ENCODE measurements at places on chromosomes 12 and 14.

DNA sequence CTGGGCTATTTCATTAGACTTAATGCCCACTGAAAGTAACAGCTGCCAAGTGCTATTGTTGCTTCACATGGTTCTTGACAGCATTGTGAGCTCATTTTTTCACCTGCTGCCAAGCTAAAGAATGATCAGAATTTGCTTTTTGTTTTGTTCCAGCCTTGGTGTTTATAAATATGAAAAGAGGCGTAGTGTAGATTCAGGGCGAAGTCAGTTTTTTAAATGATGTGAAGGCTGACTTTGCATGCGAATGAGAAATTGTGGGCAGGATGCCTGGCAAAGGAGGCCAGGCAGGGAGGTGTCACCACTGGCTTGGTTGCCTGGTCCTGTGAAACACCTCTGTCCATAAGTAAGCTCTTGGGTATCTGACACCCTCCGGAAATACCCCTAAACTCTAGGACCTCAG, 93.3 kb upstream of the NAP1L1 start:
- no peak for DNase-seq

DNA sequence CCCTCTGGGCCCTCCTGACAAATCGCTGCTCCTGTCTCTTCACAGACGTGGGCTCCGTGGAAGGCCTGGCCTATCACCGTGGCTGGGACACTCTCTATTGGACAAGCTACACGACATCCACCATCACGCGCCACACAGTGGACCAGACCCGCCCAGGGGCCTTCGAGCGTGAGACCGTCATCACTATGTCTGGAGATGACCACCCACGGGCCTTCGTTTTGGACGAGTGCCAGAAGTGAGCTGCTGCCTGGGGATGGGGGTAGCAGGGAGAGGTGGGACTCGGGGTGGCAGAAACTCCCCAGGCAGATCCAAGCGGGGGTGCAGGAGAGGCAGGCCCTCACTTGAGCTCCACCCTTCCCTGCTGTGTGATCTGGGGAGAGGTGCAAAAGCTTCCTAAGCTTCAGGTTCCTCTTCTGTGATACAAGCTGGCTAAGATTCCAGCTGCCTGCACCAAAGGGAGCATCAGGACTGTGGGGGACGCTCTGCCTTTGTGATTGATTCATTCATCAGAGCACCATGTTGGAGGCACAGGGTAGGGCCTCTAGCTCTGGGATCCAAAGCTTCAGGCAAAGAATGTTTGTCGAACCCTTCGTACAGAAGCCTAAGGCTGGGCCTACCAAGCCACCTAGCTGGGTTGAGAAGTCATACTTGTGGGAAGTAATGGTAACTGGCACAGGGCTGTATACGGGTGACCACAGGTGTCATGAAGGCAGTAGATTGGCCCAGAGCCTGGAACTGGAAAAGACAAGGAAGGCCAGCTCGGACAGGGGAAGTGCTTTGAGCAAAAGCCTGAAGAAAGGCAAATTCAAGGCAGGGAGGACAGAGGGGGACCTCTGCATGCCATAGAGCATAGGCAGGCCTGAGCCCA, 29.1 kb upstream of the NXPH4 start:
- no peak for DNase-seq

GRCh38 chr12:106070147-106070546, 68.6 kb downstream of the NUAK1 start:
- DNase-seq = no peak

DNA sequence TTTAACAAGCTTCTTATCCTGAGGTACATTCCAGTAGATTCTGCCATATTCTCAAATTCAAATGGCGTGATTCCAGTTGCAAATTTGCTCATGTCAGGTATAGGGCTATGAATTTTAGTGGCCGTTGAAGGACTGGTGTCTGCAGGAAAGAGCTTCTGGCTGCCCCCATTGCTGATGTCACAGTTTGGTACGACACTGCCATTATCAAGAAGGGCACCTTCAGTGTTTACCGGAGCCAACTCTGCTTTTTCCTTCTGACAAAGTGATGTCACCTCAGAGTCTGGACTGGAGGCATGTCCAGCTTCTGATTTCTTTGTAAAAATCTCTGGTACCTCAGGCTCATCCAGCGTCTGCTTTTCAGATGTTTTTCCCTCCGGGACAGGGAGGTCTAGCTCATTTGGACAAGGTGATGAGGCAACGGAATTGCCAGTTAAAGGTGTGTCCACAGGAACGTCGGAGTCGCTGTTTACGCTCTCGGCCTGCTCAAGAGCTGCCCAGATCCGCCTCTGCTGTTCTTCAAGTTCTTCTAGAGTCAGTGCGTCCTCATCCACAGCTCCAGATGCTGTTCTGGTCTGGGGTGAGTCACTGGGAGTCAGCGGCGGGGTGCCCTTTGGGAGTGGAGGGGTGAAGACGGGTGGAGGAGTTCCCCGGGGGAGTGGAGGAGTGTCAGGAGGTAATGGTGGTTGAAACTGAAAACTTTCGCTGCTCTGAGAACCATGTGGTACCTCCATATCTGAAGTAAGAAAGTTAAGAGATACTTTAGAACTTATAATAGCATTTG, 27.0 kb downstream of the ZCCHC8 start:
- no peak for DNase-seq

DNA sequence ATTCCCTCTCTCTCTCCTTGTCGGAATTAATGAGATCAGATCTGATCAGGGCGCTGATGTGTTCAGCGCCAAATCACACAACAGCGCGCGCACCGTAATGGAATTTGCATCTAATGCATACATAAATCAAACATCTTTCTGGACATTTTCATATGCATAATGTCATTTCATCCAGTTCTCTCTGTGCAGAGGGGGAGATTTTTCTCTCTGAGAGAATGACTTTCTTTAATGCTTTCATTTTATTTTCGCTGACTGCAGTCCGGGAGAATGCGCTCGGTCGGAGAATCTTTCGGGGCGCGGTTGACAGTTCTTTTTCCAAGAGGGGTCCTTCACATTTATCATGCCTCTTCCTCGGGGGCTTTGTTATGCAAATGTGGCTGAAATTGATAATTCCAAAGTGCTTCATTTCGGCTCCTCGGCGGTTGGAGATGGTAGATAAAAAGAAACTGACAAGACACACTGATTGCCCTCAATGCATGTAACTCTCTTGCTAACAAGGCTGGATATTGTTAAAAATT, 615.9 kb downstream of the VRK1 start:
- no peak for DNase-seq

- no peak for DNase-seq
Observed at GRCh38 chr12:111842556-111843396, 748 bp downstream of the MAPKAPK5 start.

DNA sequence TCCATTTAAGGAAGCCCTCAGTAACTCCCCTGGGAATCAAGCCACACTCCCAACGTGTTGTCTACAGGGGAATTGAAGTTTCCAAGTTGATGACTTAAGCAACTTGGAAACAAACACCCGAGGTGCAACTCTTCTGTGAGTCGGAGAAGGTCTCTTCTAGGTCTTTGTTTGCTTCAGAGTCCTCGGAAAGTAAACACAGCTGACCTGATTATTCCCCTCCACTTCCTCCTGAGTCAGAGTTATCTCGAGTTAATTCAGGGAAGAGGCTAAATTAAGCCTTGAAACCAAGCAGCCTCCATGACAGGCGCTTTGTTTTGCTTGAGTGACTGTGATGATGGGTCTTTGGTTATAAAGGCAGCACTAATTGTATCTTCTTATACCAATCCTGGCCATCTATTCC, 41.8 kb downstream of the TUNAR start:
- no peak for DNase-seq

DNA sequence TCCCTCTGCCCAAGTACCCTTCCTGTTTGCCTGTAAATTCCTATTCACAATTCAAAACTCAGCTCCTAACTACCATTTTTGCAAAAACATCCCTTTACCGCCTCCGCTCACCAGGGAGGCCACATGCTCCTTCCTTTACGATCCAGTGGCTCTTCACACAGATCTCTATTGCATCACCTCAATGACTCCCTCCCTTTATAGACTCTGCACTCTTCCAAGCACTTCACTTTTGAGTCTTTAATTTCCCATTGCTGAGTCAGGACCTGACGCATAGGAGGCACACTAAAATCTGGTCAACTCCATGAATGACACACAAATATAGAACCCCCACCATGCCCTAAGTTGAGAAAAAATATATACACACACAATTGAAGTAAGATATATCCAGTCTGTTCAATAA, 45.9 kb downstream of the PPP1R13B start:
- peak; percentile 78 for DNase-seq

GRCh38 chr12:71787580-71787979, 32.9 kb downstream of the RAB21 start:
- no peak for DNase-seq

DNA sequence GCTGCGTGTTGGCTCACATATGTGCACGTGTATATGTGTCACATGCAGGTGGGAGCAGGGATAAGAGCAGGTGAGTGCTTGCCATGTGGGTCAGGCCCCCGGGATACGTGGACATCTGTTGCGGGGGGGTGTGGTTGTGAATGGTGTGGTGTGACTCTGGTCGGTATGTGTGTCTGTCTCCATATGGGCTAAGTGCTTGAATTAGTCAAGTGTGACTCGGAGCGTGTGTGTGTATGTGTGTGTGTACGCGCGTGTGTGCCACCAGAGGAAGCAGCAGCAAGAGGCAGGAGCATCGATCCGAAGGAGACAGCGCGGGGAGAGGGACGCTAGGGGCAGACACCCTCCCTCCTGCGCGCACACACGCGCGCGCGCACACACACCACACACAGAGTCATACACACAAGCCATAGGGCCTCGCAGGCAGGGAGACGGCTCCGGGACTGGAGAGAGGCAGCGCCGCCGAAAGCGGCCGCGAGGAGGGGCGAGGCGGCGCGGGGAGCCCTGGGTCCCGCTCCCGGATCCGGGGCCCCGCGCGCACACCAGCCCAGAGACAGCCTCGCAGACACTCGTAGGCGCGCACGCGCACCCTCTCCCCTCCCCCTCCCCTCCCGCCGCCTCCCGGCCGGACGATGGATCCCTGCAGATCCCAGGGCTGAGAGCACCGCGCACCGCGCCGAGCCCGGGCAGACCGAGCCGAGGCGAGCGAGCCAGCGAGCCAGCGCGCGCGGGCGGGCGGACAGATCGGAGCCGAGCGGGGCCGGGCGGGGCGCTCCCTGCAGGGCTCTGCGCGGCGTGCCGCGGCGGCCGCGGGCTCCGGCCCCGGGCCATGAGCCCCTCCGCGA, at the start of gene ASIC1:
ASIC1 (plus strand) TSS at position 597 of the 842 bp plus-strand sequence. CDS start 1,171 bp downstream, outside the sequence.
- no peak for DNase-seq

GRCh38 chr14:97543816-97544215, 746.6 kb downstream of the VRK1 start:
- no peak for DNase-seq

- no peak for DNase-seq
Observed at GRCh38 chr12:2431810-2432209, 363.0 kb upstream of the FKBP4 start.

- no peak for DNase-seq
Observed at GRCh38 chr12:123075646-123076171, 75.2 kb downstream of the PITPNM2 start.

- DNase-seq = no peak
Observed at GRCh38 chr12:94699801-94700200, 49.4 kb upstream of the TMCC3 start.

DNA sequence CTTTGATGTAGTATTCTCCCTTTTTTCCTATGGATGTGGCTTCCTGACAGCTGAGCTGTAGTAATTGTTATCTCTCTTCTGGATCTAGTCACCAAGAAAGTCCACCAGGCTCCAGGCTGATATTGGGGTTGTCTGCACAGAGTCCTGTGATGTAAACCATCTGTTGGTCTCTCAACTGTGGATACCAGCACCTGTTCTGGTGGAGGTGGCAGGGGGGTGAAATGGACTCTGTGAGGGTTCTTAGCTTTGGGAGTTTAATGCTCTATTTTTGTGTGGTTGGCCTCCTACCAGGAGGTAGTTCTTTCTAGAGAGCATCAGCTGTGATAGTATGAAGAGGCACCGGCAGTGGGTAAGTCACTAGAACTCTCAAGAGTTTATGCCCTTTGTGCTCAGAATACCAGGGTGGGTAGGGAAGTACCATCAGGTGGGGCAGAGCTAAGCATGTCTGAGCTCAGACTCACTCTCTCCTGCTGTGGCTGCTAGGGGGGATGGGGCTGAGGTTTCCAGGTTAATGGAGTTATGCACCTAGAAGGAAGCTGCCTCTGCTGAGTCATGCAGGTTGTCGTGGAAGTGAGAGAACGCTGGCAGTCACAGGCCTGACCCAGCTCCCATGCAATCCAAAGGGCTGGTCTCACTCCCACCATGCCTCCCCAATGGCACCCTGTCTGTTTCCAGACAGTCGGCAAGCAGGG, 3.0 kb upstream of the TAS2R14 start:
- DNase-seq = no peak

DNA sequence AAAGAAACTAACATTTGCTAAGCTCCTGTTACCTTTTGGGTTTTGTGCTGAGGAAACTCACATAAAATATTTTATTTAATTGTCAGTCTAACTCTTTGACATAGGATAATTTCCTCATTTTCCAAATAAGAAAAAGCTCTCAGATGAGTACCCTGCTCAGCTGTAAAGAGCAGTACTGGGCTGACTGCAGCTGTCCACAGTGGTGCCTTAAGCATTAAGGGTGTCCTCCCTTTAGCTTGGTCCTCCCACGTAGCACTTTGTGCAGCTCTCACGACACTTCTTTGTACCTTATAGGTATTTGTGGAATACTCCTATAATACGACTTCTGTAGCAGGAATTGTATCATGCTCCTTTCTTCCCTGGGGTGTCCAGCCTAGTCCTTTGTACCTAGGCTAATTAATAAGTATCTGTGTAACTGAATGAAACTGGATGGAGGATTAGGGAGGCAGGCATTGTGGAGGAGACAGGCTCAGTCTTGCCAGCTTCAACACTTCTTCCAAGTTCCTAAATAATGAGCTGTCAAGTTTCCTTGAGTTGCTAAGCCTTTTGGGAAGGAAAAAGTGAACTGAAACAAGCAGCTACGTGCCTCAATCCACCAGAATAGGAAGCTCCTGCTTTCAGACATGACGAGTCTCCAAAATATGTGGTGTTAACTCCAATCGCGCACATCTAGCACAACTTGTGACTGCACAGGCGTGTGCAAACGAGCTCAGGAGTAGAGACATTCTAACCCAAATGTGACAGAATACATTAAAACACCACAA, 123.0 kb downstream of the SLC38A4 start:
- peak; percentile 62 for DNase-seq

DNA sequence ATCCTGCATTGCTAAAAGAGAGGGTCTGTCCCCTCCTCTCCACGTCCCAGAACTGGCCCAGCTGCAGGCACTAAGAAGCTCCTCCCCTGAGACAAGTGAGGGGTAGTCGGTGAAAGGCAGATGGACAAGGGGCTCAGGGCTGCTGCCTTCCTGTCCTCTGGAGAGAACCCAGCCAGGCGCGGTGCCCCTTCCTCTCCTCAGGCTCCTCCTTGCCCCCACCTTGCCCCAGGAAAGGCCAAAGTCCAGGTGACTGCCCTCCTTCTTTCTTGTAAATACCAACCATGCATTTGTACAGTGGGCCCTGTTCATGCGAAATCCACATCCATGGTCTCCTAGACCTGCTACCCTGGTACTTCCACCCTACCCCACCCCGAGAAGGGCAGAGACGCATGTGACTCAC, 9.7 kb downstream of the PPP1R1A start:
- DNase-seq = no peak

DNA sequence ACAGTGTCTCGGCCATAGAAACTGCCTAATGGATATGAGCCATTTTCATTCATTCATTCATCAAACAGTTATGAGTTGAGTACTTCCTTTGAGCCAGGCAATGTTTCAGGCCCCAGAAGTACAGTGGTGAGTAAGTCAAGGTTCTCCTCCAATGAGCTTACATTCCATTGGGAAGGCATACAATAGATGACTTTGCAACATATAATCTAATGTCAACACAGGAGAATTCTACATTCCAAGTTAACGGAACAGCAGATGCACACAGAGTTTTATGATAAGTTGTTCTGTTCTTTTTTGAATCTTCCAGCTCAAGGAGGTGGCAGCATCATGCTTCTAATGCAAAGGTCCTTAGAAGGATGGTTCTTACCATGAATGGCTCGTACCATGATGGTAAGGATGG, 3.2 kb upstream of the RFC5 start:
- DNase-seq = no peak

- no peak for DNase-seq
Observed at GRCh38 chr14:95710106-95710505, 3.8 kb downstream of the TCL1A start.

Data from skeletal muscle cell (primary cell).